ENCODE measurements at places on chromosomes 7 and 10. TPM values are rescaled to one million over a fixed set of nuclear protein-coding genes. Genes with fewer than 3 reads are reported as not detected.
A peak's percentile ranks its signal among the peaks of the same experiment; 100 is the strongest.

- no peak for DNase-seq
Observed at GRCh38 chr7:11633310-11633709, 198.7 kb downstream of the THSD7A start.

- DNase-seq, result no peak
Observed at GRCh38 chr10:51783941-51784340, 84.5 kb upstream of the CSTF2T start.

DNA sequence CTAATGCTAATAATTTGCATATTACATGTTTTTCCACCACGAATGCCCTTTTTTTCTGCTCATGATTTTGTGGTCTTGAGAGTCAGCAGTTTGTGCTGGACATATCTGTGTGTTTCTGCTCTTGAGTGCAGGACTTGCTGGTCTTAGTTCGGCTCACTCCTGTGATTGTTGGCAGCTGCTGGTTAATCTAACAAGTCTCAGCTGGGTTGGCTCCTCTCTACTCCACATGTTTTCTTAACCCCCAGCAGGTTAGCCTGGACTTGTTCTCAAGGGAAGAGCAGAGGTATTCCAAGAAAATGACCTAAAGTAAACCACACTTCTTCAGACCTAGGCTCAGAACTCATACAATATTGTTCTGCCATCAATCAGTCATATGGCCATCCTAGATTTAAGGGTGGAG, 1238.9 kb downstream of the XPNPEP1 start:
- no peak for DNase-seq

DNA sequence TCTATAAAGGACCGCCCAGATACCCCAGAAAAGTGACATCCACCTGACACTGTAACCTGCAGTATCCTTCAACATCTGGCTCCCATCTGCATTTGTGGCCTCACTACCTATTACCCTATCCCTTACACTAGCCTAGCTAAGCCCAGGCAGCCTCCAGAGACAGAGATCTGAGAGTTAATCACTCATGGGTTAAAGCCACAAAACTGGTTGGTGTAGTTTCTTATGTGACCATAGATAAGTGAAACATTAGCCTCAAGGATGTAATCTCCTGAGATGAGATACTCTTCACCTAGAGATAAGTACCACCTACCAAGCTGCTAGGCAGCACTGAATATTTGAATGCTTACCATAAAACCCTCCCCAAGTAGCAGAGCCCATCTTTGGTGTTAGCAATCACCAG, 35.4 kb downstream of the CTTNBP2 start:
- DNase-seq, result no peak

GRCh38 chr7:129750091-129750490, 138.6 kb downstream of the NRF1 start:
- DNase-seq, result no peak

- DNase-seq, result no peak
Observed at GRCh38 chr10:73126343-73126742, 16.1 kb downstream of the NUDT13 start.

GRCh38 chr7:105680505-105681187, 99.4 kb upstream of the EFCAB10 start:
- DNase-seq, result no peak

- no peak for DNase-seq
Observed at GRCh38 chr10:58621379-58622077, 108.9 kb downstream of the BICC1 start.

DNA sequence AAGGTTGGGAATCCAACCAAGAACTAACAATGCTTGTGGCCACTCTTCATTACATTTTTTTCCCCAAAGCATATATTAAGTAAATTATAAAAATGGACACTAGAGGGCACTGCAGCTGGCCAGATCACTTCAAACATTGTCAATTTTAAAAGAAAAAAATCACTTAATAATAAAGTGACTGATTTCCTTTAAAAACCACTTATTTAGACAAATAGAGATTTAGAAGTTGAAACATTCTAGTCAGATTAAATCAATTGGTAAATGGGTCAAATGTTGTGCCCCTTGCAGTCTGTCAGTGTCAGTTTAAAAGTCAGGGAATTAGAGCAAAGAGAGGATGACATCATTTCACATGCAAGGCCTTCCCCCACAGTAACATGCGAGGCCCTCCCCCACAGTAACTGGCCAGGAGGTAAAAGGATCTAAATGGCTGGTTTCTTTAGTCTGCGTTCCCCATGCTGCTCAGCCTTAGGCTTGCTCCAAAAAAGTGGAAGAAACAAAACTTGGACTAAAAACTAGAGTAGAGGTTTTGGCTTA, 177.9 kb downstream of the SKAP2 start:
- DNase-seq, result no peak

GRCh38 chr10:74624501-74624900, 201.9 kb upstream of the KAT6B start:
- DNase-seq, result no peak

GRCh38 chr10:1187855-1188557, 131.8 kb downstream of the WDR37 start:
- DNase-seq, result peak; percentile 30

- no peak for DNase-seq
Observed at GRCh38 chr10:20956843-20957242, 59.7 kb upstream of the NEBL start.

DNA sequence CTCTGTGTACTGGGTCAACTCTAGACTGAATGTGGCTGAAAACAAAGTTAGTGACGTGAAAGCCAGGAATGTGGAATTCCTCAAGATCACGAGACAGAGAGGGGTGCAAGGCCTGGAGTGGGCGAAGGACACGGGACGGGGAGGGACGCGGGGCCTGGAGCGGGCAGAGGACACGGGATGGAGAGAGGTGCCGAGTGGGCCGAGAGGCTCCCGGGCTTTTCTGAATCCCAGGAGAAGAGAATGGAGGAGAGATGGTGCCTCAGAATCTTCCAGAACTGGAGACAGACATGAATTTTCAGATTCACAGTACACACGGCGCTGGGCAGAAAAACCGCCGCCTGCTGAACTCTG, 50.6 kb upstream of the PRKAR1B start:
- no peak for DNase-seq

DNA sequence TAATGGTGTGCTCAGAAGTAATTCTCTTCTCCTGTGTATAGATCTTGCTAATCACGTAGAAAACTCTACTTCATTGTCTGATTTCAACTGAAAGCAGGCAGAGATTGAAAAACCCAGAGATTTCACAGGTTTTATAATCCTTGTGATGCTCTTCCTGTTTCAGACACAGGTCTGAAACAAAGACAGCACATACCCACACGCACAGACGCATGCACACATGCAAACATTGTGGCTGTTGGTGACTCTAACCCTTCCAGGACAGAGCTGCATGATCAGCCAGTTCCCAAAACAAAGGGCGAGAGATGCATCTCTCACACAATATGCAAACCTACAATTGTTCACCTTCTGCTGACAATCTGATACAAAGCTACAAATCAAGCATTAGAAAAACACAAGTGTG, 11.1 kb upstream of the TFEC start:
- no peak for DNase-seq

DNA sequence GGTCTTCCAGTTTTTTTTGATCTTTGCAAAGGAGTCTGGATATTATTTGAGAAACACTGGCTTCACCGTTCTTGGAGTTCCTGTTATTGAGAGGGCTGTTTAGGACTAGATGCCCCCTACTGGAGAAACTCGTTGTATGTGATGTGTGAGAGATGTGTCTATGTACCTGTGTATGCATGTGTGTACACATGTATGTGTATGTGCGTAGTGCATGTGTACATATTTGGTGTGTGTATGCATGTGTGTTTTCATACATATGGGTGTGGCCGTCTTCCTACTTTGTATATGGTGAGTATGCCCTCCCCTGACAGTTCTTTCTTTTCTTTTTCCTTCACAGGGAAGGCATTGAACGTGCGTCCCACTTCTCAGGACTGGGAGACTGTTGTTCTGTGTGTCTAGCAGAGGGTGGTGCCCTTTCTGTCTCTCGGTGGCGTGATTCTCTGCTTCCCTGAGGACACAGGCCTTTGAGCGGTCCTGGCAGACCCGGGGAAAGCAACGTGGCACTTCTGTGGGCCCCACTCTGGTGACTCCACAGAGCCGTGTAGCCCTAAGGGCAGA, 3.0 kb upstream of the CALHM3 start:
- DNase-seq, result no peak

DNA sequence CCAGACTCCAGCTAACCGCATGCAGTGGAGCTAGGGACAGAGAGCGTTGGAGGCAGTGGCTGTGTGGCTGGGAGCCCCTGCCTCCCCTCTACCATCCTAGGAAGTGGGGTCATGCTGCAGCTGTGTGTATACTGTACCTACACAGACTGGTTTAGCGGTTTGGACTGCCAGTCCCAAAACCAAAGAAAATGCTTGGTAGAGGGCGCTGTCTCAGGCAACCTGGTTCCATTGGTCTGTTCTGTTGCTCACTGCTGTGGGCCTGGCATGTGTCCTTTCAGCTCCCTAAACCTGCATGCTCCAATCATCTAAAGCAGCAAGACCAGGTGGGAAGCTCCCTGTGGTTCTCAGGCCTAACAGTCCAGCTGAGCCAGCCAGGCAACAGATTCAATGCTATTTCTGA, 4.5 kb downstream of the RBP4 start:
- DNase-seq, result no peak

- no peak for DNase-seq
Observed at GRCh38 chr7:152383341-152384234, 52.2 kb downstream of the KMT2C start.

DNA sequence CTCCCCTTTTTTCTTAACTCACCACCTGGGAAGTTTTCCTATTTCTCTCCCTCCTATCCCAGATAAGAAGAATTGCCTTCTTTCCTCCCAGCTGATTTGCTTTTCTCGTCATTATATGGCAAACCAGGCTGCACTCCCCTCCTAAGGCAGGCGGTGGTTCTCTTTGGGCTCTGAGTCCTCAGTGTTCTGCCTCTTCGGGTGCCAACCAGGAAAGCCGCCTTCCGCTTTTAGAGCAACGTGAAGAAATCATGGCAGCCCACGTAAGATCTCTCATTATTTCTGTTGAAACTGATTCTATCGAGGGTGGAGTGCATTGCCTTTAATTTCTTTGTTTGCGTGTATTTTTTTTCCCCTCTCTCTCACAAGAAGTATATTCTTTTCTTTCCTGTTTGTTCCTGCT, 141.9 kb downstream of the CUX1 start:
- no peak for DNase-seq

- no peak for DNase-seq
Observed at GRCh38 chr7:120955577-120956149, 5.1 kb downstream of the ING3 start.

DNA sequence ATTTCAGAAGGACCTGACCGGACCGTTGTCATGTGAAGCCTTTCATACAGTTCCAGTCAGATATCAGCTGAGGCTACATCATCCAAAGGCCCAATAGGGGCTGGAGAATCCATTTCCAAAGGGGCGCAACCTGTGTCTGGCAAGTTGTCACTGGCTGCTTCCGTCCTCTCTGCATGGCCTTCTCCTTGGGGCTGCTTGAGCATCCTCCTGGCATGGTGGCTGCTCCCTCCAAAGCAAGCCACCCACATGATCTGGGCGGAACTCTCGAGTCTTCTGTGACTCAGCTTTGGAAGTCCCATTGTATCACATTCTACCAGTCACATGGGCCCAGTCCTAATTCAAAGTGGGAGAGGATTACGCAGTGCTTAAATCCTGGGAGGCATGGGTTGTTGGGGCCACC, 207.0 kb upstream of the SHH start:
- DNase-seq, result no peak

GRCh38 chr10:72720814-72721660, 29.1 kb downstream of the MCU start:
- DNase-seq, result no peak

GRCh38 chr7:140031364-140031763, 31.4 kb downstream of the PARP12 start:
- no peak for DNase-seq

GRCh38 chr7:42189535-42189934, 47.5 kb downstream of the GLI3 start:
- no peak for DNase-seq

- DNase-seq, result no peak
Observed at GRCh38 chr7:8208816-8209215, 53.2 kb downstream of the ICA1 start.

DNA sequence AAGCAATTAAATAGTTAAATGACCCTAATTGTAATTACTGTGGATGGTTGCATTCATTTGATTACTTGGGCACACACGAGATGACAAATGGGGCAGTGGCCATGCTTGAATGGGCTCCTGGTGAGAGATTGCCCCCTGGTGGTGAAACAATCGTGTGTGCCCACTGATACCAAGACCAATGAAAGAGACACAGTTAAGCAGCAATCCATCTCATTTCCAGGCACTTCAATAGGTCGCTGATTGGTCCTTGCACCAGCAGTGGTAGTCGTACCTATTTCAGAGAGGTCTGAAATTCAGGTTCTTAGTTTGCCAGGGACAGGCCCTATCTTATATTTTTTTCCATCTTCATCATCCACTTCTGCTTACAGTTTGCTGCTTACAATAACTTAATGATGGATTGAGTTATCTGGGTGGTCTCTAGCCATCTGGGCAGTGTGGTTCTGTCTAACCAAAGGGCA, 8.3 kb downstream of the PCBD1 start:
- DNase-seq, result peak; percentile 85

GRCh38 chr7:117034851-117035464, 81.7 kb downstream of the ST7 start:
- DNase-seq, result no peak

DNA sequence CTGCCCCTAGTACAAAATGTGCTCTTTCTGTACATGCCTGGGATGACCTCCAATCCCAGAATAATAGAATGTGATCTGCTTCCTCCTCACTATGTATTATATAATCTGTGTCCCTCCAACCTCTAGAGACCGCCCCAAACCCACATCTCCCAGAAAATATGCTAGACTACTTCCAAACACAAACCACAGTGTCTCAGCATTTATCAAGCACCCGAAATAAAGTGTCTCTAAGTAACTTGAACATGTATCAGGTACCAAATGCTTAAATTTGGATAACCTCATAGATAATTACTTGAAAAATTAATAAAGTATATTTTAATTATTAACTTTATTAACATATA, 16.1 kb downstream of the LYZL1 start:
- no peak for DNase-seq

DNA sequence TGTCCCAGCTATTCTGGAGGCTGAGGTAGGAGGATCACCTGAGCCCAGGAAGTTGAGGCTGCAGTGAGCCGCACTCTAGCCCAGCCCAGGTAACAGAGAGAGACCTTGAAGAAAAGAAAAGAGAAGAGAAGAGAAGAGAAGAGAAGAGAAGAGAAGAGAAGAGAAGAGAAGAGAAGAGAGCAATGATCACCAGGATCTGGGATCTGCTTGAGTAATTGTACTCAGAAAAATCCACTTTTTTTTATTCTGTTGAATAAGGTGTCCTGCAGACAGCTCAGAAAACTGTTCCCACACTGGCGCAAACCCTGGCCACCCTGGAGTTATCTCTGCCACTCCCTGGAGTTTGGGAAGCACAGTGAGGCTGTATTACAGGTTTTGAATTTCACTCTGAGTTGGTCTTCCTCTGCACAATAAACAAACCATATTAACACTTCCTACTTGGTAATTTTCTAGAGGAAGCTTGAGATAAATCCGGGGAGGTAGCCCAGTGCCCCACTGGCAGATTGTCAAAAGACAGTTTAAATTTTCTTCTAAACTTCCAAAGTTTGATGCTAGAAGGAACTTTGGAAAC, 9.6 kb upstream of the OAT start:
- no peak for DNase-seq

SPDYE9 gene
- not detected for total RNA-seq

AMPH gene
- 9.7 TPM for total RNA-seq

TBC1D12 gene
- 15.8 TPM for total RNA-seq

OR2AE1 gene
- total RNA-seq, result not detected

CHAT gene
- total RNA-seq, result not detected

MEOX2 gene
- total RNA-seq, result not detected

FGL2 gene
- total RNA-seq, result 192 TPM

EBLN1 gene
- total RNA-seq, result not detected

EFCAB10 gene
- total RNA-seq, result not detected

CCL24 gene
- total RNA-seq, result 39.5 TPM

MMP21 gene
- total RNA-seq, result 0.27 TPM

PLA2G12B gene
- total RNA-seq, result not detected

TFAM gene
- 26.1 TPM for total RNA-seq

SORCS1 gene
- total RNA-seq, result 1.0 TPM
